ENCODE measurements at places on chromosomes 5 and 9. TPM values are rescaled to one million over a fixed set of nuclear protein-coding genes. Genes with fewer than 3 reads are reported as not detected.

- no peak for DNase-seq
Measured at GRCh38 chr5:66850354-66851075, 254.3 kb downstream of the MAST4 start.

C9orf152 gene
- 0.52 TPM for polyA plus RNA-seq

- no peak for DNase-seq
Measured at GRCh38 chr5:143063175-143063970, 293.2 kb downstream of the ARHGAP26 start.

- DNase-seq, result no peak
Measured at GRCh38 chr9:127927201-127927987, 3.2 kb downstream of the PIP5KL1 start.

GFI1B gene
- polyA plus RNA-seq, result 0.71 TPM

GRCh38 chr5:172800088-172800551 lies 29.1 kb upstream of the DUSP1 start:
- DNase-seq, result no peak

DNA sequence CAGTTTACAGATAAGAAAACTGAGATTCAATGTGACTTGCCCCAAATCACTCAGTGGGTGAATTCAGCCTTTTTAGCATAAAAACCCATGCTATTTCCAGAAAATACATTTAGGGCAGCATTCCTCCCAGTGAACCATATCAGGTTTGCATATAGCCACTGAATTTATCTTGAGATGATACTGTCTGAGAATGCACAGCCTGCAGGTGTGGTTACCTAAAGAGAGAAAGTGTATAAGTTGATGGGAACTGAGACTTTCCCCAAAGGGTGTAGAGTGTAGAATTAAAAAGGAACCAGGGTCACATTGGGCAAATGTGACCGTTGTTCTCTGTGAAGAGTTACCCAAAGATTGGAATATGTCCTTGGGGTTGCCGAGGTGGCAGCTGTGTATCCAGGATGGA lies 100.0 kb upstream of the PIK3R1 start:
- DNase-seq, result no peak

GRCh38 chr5:42583322-42583721 lies 160.1 kb downstream of the GHR start:
- DNase-seq, result no peak

DNA sequence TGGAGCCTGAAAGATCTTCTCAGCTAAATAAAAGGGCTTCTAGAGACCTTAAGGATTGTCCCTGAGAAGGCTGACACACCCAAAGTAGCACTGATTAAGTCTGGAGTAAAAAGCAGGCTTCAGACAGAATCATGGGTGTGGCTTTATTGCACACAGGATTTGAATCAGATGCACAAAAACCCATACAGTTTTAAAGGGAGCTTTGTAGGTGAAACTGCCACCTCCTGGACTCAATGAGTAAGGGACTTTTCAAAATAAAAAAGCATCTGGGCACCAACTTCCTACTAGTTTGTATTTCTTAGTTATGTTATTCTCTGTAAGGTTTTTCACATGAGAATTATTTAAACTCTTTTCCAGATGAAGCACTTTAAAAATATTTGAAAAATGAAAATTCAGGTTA lies 129.4 kb downstream of the EDIL3 start:
- no peak for DNase-seq

DAPK1 gene
- 61.1 TPM for polyA plus RNA-seq

NR5A1 gene
- 0.14 TPM for polyA plus RNA-seq

GRCh38 chr9:86098824-86099700 lies at the start of gene GOLM1:
Gene GOLM1, minus strand, starts transcription at chr9:86099558. Its CDS starts 20,238 bp downstream, at chr9:86079320.
- peak; percentile 41 for DNase-seq

DNA sequence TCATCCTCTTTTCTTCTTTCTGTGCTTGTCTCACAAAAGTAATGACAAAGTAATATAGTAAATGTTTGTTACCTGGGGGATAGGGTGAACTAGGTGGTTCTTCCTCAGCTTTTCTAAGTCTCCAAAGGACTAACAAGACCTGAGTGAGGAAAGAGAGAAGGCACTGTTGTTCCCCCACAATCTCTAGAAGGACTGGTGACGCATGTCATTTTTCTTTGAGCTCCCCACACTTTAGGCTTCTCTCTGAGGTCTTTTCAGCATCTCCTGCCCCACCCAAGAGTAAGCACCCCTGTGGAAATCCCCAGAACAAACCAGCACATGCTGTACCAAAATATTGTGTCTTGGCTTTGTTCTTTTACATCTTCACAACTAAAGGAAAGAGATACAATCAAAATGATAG lies 2.4 kb upstream of the IL7R start:
- DNase-seq, result no peak

GRCh38 chr9:33187519-33188218 lies 20.5 kb upstream of the B4GALT1 start:
- no peak for DNase-seq

GLIPR2 gene
- polyA plus RNA-seq, result 37.9 TPM
